ENCODE measurements at places on chromosomes 2 and 18.
A peak's percentile ranks its signal among the peaks of the same experiment; 100 is the strongest.

GRCh38 chr2:155266109-155266508 is 567.6 kb downstream of the KCNJ3 start:
- no peak for DNase-seq

DNA sequence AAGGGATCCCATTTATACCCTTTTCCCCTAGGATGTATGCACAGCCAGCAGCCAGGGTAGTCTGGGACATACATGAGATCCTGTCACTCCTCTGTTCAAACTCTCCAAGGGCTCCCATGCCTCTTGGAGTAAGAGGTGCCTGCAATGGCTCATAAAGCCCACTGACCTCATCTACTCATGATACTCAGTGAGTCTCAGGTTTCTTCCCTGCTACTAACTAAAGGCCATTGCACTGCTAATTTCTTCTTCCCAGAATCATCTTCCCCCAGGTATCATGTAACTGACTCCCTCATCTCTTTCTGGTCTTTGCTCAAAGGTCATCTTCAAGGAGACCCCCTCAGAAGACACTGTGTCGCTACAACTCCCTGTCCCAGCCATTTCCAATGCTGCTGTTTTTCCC is 68.2 kb downstream of the CCBE1 start:
- DNase-seq, result no peak

DNA sequence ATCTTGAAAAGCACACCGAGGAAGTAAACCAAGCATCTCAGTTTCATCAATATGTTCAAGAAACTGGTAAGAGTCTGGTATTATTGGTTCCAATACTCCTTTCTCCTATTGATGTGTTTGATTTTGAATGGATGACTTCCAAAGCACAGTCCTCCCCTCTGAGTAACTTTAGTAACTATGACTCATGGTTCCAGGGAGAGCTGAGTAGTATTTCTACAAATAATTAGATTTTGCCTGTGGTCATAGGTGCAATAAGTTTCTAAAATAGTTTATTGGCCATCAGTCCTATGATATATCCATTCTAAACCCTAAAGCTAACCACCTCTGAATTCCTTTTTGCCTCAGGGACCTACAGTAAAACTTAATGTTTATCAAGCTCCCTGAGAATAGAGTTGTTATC is 352.4 kb downstream of the XIRP2 start:
- DNase-seq, result no peak

GRCh38 chr18:74114116-74114515 is 33.5 kb downstream of the FBXO15 start:
- no peak for DNase-seq

- DNase-seq, result no peak
Measured at GRCh38 chr2:240672701-240673190, 9.9 kb downstream of the AQP12B start.

DNA sequence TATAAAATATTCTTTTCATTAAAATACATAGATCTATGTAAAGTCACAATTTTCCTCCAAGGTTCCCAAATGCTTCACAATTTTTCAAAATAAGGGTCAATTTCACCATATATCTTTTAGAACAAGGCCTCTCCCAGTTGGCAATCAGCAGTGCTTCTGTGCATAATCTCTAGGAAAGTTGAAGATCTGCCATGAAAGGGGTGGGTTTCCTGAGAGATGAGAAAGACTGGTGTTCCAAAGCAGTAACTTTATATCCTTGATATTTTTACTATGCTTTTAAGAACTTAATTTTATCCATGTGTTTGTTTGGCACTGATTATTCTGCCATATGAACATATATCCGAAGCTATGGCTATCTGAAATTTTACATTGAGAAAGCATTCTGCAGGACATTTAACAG is 199.4 kb upstream of the CYP26B1 start:
- DNase-seq, result no peak

GRCh38 chr2:221426929-221427328 is 145.2 kb downstream of the EPHA4 start:
- DNase-seq, result no peak

DNA sequence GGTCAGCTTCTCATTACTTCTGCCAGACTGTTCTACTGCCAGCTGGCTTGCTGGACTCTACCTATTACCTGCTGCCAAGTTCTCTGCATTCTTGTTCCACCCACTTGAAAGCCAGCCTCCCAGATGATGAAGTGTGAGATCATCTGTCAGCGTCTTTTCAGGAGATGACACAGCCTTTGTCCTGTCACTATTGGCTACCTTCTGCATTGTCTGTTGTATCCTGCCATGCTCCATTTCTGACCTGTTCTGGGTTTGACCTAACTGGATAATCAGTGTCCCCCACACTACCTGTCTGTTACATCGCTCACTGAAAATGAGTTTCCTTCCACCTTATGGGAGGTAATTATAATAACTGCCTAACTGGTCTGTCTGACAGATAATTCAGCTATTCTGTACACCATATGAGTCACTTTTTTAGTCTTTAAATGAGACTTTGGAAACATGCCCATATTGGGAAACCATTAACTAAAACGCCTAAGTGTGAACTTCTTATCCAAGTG is 520.6 kb downstream of the METTL4 start:
- DNase-seq, result peak; percentile 2

DNA sequence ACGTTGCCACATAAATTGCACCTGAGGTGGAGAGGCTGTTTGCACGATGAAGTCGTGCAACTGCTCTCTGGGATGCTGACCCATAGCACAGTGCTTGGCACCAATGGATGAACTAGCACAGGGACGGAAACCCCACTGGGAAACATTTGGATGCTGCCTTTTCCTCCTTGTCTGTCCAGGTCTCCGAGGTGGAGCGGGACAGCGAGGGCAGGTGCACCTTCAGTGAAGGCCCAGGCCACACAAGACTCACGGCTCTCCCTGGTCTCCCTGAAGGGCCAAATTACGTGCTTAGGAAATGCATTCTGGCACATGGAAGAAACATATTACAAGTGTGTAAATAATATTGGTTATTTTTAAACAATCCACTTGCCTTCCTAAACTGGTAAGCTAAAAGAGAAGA is 70.3 kb downstream of the TPO start:
- DNase-seq, result no peak
